ENCODE measurements at places on chromosomes 1 and 21. TPM values are rescaled to one million over a fixed set of nuclear protein-coding genes. Genes with fewer than 3 reads are reported as not detected.

The ADAMTS4 gene
- total RNA-seq = 0.31 TPM

The GSTM5 gene
- total RNA-seq = 4.7 TPM

The GPR37L1 gene
- total RNA-seq = 0.63 TPM

The OR14K1 gene
- 0.94 TPM for total RNA-seq

The ESPN gene
- under 0.01 TPM for total RNA-seq

The METTL25B gene
- 11.6 TPM for total RNA-seq
